ENCODE measurements at places on chromosomes 7 and 10.

- DNase-seq = no peak
Measured at GRCh38 chr10:49562893-49563292, 24.0 kb upstream of the ERCC6 start.

- DNase-seq = no peak
Measured at GRCh38 chr7:114957444-114957843, 35.5 kb downstream of the MDFIC start.

GRCh38 chr7:151691449-151691848 is 171.8 kb upstream of the RHEB start:
- no peak for DNase-seq

- DNase-seq = no peak
Measured at GRCh38 chr10:101525848-101526247, 62.2 kb downstream of the POLL start.

DNA sequence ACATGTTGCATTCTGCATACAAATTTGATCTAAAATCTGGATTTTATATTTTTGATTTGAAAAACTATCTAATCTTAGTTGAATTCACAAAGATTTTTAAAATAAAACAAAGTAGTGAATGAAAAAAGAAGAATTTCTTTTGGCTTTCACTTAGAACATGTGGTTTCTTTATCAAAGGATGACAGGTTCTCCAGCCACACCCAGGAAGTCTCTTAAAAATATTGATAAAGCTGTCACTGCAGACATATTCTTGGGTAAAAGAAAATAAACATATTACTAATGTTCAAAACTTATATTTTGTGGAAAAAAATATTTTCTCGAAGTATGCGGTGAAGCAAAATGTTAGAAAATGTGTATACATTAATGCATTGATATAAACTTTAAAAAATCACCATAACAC is 44.3 kb downstream of the ARL4A start:
- no peak for DNase-seq

- DNase-seq = peak; percentile 70
Measured at GRCh38 chr7:87110778-87111177, 41.5 kb upstream of the DMTF1 start.

DNA sequence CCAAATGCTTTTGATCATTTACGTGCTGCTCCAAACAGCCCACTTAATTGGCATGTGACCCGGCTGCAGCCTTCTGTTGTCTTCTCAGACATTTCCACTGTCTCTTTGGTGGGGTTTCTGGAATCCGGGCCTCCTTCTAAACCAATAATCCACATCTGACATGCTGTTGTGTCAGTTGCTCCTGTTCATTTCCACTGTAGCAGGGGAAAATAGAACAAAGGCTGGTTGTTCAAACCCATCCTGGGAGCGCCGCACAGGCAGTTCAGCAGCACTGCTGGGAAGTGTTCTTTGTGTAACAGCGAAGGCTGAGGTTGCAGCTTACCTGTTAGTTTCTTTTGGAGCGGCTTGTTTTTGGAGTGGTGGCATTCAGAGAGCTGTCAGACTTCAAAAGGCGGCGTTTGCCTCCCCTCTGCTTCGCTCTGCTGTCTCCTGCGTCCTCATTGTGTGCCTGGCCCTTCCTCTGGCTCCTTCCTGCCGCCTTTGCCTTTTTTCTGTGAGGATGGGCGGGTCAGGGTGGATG is 149.4 kb downstream of the SNX10 start:
- DNase-seq = no peak

GRCh38 chr10:49297818-49298670 is 926 bp upstream of the C10orf71 start:
- no peak for DNase-seq

- no peak for DNase-seq
Measured at GRCh38 chr10:129967579-129968019, 3.5 kb upstream of the EBF3 start.

- no peak for DNase-seq
Measured at GRCh38 chr7:20112696-20113095, 104.5 kb downstream of the MACC1 start.

GRCh38 chr7:104153287-104153686 is 54.5 kb downstream of the ORC5 start:
- DNase-seq = no peak

DNA sequence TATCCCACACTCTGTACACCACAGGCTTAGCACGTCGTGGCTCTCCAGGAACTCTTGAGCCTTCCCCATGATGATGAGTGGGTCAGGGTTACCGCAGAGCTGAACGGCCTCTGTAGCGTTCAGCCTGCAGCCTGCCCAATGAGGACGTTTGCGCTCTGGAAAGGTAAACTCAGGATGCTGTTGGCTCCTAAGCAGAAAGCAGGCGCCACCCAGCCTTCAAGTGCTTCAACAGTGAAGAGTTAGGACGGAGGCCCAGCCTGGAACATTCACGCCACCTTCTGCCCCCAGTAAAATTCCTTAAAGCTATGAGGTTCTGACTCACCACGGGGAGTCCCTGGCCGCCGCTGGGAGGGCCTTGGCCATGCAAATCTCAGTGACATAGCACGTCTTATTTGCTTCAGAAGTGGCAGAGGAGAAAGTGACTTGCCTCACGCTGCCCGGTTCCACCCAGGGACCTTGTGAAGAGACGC is 161.5 kb upstream of the SH2B2 start:
- DNase-seq = peak; percentile 88

- no peak for DNase-seq
Measured at GRCh38 chr10:75140246-75140645, 28.8 kb downstream of the SAMD8 start.

- DNase-seq = no peak
Measured at GRCh38 chr10:47366731-47367460, 17.2 kb downstream of the ZNF488 start.

DNA sequence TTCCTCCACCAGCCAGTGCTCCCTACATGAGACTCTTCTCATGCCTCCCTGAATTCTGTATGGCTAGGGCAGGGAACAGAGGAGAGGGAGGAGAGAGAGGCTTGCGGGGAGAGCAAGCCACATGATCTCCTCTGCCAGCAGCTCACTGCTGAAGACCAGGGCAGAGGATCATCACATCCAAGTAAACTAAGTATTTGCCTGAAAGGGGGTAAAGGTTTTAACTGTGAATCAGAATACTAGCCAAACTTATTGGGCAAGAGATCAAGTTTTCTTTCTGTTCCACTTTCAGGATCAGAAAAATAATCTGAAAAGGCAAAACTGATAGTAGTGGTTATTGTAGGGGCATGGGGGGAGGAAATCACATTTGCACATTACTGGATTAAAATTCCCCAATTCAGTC is 17.8 kb upstream of the ERCC6 start:
- no peak for DNase-seq

- DNase-seq = no peak
Measured at GRCh38 chr7:26490640-26491624, 199.3 kb downstream of the SNX10 start.

DNA sequence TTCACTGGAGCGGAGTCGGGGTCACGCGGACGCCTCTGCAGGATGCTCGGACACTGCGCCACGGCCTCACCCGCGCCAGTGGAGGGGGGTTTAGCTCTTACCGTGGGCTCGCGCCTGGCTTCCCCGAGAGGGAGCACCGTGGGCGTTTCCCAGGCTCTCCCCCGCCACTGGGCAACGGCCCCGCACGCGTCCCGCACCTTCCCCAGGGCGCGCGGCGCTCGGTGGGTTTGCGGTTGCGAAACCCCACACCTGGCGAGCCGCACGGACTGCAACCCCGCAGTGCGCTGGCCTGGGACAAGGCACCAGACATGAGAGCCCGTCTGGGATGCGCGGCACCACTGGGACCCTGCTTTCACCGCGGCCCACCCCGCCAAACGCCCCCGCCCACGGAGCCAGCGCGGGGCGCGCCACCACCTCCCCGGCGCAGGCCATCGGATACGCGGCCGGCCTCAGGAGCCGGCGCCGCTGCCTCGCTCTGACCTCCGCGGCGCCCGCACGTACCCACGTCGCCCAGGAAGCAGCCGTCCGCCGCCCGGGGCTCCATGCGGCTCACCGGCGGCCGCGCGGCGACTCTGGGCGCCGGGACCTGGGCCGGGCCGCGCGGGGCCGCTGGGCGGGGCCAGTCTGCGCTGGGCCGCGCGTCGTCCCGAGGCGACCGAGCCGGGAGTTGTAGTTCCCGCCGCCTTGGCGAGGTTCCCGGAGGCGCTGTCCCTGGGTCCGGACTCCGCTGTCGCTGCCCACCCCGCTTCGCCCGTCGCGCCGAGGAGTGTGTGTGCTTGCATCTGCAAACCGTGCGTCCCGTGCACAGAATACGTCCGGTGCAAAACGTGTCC is at the start of gene ASB13:
Gene ASB13, minus strand, starts transcription at position 588 of the 833 bp plus-strand sequence. Its CDS starts 44 bp downstream, at position 544.
- peak; percentile 43 for DNase-seq
